ENCODE measurements at places on chromosomes 6 and 20. TPM values are rescaled to one million over a fixed set of nuclear protein-coding genes. Genes with fewer than 3 reads are reported as not detected.

DNA sequence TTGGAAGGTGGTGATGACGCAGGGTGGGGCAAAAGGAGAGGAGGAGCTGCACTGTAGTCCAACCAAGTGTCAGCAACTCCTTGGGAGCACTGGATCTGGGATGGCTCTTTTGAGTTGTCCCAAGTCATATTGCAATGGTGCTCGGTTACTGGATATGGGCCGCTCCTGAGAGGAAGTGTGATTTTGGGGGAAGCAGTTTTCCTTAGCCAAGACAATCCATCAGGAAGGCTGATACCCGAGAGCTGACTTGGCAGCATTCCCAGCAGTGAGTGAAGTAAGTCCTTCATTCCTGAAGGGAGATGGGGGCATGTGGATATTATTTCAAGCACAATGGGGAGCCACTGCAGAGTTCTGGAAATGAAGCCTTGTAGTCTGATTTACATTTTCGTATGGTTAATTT is 354.1 kb downstream of the RFPL4B start:
- H3K4me3 ChIP-seq: no peak overlapping the region
- no peaks in the 10 kb centered on the region for H3K36me3 ChIP-seq
- no peaks in the 10 kb centered on the region for H3K27me3 ChIP-seq

- peak; percentile 82 for DNase-seq
- H3K36me3 ChIP-seq: no peaks in the 10 kb centered on the region
- no peaks in the 10 kb centered on the region for H3K27me3 ChIP-seq
- H3K27ac ChIP-seq: peak overlapping the region; percentile 48
- no peak overlapping the region for H3K4me3 ChIP-seq
These were observed 80.2 kb downstream of the ERMARD start for GRCh38 chr6:169831450-169832246.

GRCh38 chr6:7604506-7604905 is 14.5 kb downstream of the SNRNP48 start:
- H3K4me1 ChIP-seq: no peaks in the 10 kb centered on the region
- no peak overlapping the region for H3K27ac ChIP-seq
- H3K36me3 ChIP-seq: no peaks in the 10 kb centered on the region

- peak; percentile 49 for DNase-seq
- H3K4me1 ChIP-seq: no peaks in the 10 kb centered on the region
- no peaks in the 10 kb centered on the region for H3K27me3 ChIP-seq
- no peaks in the 10 kb centered on the region for H3K36me3 ChIP-seq
These were observed 13.0 kb downstream of the RPP21 start for GRCh38 chr6:30357678-30358540.

DNA sequence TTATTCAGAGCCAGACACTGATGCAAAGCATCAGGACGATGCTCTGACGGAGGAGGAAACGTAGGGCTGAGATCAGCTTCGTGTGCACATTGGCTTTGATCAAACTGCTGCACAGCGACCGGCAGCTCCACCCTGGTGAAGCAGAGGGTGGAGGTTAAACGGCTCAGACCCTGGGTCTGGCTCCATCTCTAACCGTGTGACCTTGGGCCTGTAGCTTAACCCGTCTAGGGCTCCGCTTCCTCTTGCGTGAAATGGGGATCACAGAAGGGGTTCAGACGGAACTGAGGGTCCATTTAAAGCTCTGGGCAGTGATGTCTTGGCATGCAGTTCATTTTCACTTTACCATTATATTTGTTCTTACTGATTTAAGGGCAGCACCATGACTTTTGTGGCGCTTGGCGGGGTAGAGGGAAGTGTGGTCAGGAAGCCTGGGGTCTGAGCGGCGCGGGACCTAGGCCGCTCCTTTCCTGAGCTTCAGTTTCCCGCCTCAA is 644 bp downstream of the RBL1 start:
- H3K4me3 ChIP-seq: peak overlapping the region; percentile 75
- DNase-seq: peak; percentile 58
- H3K27me3 ChIP-seq: no peaks in the 10 kb centered on the region
- H3K36me3 ChIP-seq: peaks cover 3% of the 10 kb centered on the region
- H3K4me1 ChIP-seq: peaks cover 12% of the 10 kb centered on the region

PAX1 gene
- total RNA-seq: not detected

DACT2 gene
- total RNA-seq: 21.1 TPM

- no peak overlapping the region for H3K4me3 ChIP-seq
- H3K36me3 ChIP-seq: no peaks in the 10 kb centered on the region
- H3K27me3 ChIP-seq: no peaks in the 10 kb centered on the region
- no peak overlapping the region for H3K27ac ChIP-seq
- peaks cover 5% of the 10 kb centered on the region for H3K4me1 ChIP-seq
These were observed 139.4 kb downstream of the RNGTT start for GRCh38 chr6:88823998-88824397.

GRCh38 chr6:158441716-158442215 is 118.1 kb upstream of the TMEM181 start:
- H3K4me1 ChIP-seq: no peaks in the 10 kb centered on the region
- H3K36me3 ChIP-seq: peaks cover 4% of the 10 kb centered on the region
- DNase-seq: no peak

GRCh38 chr6:112272799-112273198 is 18.4 kb upstream of the LAMA4 start:
- no peak overlapping the region for H3K27ac ChIP-seq
- no peaks in the 10 kb centered on the region for H3K4me1 ChIP-seq
- no peaks in the 10 kb centered on the region for H3K36me3 ChIP-seq
- DNase-seq: no peak

MYCT1 gene
- total RNA-seq: not detected

MRPS18A gene
- 65.4 TPM for total RNA-seq

C2 gene
- 4.9 TPM for total RNA-seq

GRCh38 chr20:20203784-20204183 is 151.5 kb downstream of the CFAP61 start:
- H3K27ac ChIP-seq: no peak overlapping the region
- DNase-seq: no peak
- 0 out of 2 replicates have a peak, but pooled peaks cover 1% of the 10 kb centered on the region for H3K27me3 ChIP-seq
- no peaks in the 10 kb centered on the region for H3K4me1 ChIP-seq

VIP gene
- total RNA-seq: not detected

DNA sequence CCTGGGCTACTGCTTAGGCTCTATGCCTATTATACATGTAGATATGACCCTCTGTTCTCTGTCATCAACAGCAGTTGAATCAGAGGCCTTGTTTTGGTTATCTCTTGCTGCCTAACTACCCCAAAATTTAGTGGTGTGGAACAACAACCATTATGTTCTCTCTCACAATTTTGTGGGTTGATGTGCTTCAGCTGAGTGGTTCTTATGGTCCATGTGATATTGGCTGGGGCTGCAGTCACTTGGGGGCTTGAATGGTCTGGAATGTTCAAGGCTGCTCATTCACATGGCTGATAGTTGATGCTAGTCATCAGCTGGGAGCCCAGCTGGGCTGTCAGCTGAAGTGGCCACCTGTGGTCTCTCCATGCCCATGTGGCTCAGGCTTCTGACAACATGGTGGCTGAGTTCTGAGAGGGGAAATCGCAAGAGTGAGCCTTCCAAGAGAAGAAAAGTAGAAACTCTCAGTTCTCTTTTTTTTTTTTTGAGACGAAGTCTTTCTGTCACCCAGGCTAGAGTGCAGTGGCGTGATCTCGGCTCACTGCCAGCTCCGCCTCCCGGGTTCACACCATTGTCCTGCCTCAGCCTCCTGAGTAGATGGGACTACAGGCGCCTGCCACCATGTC is 47.8 kb downstream of the SHLD1 start:
- no peaks in the 10 kb centered on the region for H3K27me3 ChIP-seq
- no peak overlapping the region for H3K4me3 ChIP-seq
- no peaks in the 10 kb centered on the region for H3K36me3 ChIP-seq

SLC22A3 gene
- total RNA-seq: 2.3 TPM
